ENCODE measurements at places on chromosomes 16 and 17. TPM values are rescaled to one million over a fixed set of nuclear protein-coding genes. Genes with fewer than 3 reads are reported as not detected.

The RARA gene
- total RNA-seq: 11.8 TPM

The ERN1 gene
- total RNA-seq: 3.8 TPM

The PTX4 gene
- total RNA-seq: 0.61 TPM

The CCL16 gene
- total RNA-seq: not detected

The TRIM25 gene
- total RNA-seq: 10.5 TPM

The FBXW10B gene
- not detected for total RNA-seq

GRCh38 chr17:17876959-17877528 is 40.3 kb upstream of the SREBF1 start:
- no peak for DNase-seq

GRCh38 chr16:85105475-85105874 is 6.8 kb downstream of the CIBAR2 start:
- no peak for DNase-seq

DNA sequence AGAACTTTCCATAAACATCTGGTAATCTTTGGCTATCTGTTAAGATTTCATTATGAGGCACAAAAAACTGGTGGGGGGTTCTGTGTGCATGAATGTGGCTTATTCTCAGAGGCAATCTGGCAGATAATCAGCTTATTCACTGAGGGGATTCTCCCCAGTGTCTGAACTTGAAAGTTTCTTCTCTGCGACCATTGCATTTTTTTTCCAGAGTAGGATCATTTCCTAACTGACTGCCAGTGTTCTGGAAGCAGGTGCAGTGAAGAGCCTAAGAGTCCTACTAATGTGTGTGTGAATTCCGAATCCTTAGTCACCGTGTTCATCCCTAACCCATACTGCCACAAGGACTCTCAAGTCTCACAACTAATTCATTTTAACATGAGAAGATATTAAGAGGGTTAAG is 64.9 kb upstream of the LRRC37A3 start:
- DNase-seq: no peak

GRCh38 chr16:57355898-57356414 is 2.6 kb upstream of the CCL22 start:
- DNase-seq: no peak

- DNase-seq: peak; percentile 88
These were observed 128.8 kb downstream of the ASIC2 start for GRCh38 chr17:33164169-33164881.

DNA sequence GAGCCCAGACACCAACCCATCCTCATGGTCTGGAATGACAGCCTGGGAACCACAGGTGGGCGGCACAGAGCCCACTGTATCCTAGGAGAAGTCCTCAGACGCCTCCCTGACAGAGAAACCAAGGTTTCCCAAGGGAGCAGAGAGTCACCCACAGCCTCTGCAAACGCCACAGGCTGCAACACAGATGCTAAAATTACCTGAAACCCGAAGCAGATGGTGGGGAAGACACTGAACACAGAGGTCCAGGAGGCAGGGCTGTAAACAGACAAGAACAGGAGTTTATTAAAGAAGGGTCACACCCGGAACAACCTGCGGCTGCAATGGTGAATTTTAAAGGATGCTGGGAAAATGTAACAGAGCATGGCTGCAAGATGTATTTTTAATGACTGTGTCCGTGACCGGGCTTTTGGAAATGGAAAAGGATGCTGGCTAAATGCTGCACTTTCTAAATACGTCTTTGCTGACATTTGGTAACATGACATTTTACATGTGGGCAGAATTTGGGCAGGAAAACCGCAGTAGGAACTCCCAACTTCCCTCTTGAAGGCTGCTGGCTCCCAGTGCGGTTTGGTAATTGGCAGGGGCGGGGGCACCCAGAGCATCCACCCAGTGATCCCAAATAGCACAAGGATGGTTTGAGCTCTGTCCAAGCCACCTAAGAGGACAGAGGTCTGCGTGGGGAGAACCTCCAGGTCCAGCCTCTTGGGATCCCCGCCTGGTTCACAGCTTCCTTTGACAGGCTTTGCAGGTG is 13.1 kb downstream of the SLC38A8 start:
- DNase-seq: no peak

- peak; percentile 29 for DNase-seq
These were observed 1.1 kb upstream of the CAPN15 start for GRCh38 chr16:526181-527014.

- DNase-seq: peak; percentile 88
These were observed 16.7 kb upstream of the C17orf78 start for GRCh38 chr17:37358830-37359681.

- peak; percentile 93 for DNase-seq
These were observed 977 bp upstream of the ZNF778 start for GRCh38 chr16:89216315-89217137.

- DNase-seq: no peak
These were observed 27.5 kb downstream of the CEP295NL start for GRCh38 chr17:78875363-78876093.

DNA sequence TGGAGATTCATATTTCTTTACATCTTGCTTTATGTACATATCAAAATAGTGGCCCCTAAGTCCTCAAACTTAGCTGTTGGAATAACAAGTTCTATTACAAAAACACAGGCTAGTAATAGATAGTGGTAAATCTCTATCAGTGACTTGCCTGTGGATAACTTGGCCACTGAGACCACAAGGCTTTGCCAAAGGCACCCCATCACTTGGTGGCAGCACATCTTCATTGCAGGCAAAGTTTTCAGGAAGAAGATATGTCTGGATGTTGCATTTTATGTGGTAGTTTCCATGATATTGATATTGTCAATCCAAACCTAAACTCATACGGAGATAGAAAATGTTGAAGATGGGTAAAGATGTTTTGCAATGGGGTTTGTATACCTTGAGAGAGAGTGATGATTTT is 58.5 kb downstream of the KNOP1 start:
- peak; percentile 25 for DNase-seq

GRCh38 chr17:16325964-16326363 is 27.3 kb downstream of the CENPV start:
- no peak for DNase-seq

DNA sequence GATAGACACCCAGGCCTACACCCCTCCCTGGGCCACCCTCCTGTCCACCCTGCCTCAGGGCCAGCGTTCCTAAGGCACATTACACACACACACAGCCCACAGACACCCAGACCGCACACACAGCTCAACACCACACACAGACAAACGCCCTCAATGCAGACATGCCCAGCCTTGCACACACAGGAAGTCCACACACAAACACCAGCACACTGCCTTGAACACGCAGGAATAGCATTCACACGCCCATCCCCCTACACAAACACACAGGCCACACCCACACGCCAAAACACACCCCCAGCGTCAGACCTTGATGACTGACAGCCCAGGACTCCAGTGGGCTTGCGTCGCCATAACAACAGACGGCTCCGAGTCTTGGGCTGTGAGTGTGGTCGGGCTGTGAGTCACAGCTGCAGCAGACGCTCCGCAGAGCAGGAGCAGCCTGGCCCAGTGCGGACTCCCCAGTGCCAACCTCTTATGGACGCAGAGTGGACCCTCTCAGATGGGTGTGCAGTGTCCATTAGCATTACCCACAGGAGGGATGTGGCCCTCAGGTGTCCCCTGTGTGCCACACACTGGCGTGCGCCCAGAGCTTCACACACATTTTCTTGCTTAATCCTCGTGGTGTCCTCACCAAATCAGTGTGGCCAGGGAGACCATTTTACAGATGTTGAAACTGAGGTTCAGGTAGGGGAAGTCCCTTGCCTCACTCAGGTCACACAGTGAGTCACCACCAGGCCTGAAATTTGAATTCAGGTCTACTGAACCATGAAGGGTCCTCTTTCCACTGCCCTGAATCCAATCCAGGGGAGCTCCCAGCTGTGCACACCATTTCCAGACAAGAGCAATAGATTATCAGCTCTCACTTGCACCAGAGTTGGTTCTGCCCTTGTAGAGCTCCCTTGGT is 17.8 kb upstream of the RAI1 start:
- peak; percentile 25 for DNase-seq

- no peak for DNase-seq
These were observed at the start of gene STAC2 for GRCh38 chr17:39225308-39225958. STAC2 (minus strand) TSS chr17:39225945; CDS start chr17:39225502, 443 bp downstream.

DNA sequence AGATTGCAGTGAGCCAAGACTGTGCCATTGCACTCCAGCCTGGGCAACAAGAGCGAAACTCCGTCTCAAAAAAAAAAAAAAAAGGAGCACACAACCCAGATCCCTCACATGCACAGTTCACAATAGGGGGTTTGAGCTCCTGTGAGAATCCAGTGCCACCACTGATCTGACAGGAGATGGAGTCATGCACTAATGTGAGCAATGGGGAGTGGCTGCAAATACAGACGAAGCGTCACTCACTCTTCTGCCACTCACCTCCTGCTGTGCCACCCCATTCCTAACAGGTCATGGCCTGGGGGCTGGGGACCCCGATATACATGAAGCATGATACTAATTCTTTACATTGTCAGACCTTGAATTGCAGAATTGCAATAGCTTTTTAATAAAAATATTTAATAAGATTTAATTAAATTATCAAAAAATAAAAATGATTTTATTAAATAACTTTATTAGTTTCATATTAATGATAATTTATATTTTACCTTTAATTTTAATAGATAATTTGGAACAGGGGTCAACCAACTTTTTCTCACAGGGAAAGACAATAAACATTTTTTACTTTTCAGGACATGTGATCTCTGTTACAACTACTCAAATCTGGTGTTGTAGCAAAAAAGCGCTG is 171.4 kb downstream of the COPRS start:
- no peak for DNase-seq

GRCh38 chr16:66719246-66719645 is 22.7 kb upstream of the CMTM4 start:
- no peak for DNase-seq

DNA sequence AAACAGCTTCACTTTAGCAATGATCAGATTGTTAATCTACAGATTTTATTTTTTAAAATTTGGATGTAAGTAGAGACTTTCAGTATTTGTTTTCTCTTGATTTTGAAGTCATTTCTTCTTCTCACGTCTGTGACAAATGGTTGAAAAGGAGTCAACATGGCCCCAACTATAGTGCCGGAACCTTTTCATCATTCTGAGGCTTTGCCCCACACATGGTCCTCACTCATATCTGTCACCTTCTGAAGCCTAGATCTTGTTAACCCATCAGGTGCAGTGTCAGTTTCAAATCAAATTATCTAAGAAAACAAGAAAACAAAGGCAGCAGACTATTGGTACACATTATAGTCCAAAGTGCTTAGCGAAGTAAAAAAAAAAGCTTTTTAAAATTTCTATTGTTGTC is 124.1 kb downstream of the TRIM37 start:
- DNase-seq: no peak

DNA sequence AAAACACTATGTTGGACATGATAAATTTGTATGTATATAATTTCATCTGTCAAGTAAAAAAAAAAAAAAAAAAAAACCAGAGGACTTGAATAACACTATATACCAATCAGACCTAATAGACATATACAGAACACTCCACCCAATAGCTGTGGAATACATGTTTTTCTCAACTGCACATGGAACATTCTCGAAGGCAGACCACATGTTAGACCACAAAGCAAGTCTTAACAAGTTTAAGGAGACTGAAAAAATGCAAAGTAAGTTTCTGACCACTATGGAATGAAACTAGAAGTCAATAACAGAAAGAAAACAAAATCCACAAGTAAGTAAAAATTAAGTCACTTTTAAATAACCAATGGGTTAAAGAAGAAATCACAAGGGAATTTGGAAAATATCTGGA is 8.4 kb upstream of the CNTNAP4 start:
- no peak for DNase-seq

DNA sequence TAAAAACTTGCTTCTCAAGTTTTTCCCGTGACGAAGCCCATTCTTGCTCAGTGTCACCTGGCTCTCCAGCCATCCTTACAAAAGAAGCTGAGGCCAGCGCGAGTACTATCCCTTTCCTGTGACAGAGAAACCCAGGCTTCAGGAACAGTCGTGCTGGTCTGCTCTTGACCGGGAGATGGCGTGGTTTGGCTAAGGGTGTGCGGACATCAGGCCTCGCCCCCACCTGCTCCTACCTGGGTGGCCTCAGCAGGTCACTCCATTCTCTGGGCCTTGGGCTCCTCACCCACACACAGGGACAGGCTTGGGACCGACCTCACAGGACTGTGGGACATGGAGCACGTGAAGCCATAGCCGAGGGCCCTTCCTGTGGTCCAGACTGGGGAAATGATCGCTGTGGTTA is 75.2 kb upstream of the CIBAR2 start:
- no peak for DNase-seq

GRCh38 chr16:65827231-65827630 is 539.3 kb upstream of the CDH5 start:
- peak; percentile 11 for DNase-seq

DNA sequence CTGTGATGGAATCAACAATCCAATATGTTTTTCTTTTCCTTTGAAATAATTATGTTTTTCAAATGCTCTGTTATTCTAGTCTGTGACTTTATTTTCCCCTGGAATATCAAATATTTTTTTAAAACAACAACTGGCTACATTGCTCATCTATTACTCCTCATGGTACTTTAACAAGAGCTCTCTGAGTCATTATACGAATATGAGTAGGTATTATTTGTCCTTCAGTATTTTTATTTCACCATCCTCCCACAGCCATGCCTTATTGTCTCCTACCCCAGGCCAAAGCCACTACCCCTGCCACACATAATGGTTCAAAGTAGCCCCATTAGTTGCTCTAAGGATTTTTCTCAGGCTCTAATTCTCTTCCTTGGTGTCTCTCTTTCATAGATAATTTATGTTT is 1572.3 kb downstream of the CDH8 start:
- DNase-seq: no peak

DNA sequence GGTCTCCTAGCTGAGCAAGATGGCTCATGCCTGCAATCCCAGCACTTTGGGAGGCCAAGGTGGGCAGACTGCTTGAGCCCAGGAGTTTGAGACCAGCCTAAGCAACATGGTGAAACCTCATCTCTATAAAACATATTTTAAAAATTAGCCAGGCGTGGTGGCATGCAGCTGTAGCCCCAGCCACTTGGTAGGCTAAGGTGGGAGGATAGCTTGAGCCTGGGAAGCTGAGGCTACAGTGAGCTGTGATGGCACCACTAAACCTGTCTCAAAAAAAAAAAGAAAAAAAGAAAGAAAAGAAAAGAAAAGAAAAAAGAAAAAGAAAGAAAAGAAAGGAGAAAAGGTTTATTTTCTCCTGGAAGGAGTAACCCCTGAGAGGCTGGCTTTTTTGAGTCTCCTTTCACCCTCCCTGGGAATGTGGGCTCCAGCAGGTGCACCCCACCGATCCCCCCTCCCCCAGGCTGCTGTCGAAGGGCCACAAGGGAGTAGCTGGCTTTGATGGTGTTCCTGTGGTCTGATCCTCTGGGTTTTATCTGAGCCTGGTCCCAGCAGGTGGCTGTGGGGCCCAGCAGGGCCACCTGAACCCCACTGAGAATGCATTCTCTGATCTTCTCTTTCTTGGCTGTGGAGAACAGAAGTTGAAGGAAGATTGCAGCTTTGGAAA is 29.9 kb upstream of the TNRC6C start:
- no peak for DNase-seq

All from G401 (cell line).